ENCODE measurements at places on chromosomes 4 and X. TPM values are rescaled to one million over a fixed set of nuclear protein-coding genes. Genes with fewer than 3 reads are reported as not detected.

Gene FAM9C
- total RNA-seq = not detected

Gene PABPC1L2B
- not detected for total RNA-seq

Gene TBC1D25
- total RNA-seq = 9.7 TPM

Gene RHOXF2
- not detected for total RNA-seq

Gene THAP9
- 3.4 TPM for total RNA-seq

Gene CXCL9
- total RNA-seq = not detected

Gene CT45A8
- not detected for total RNA-seq

Gene FGB
- not detected for total RNA-seq

Gene ATP1B4
- total RNA-seq = not detected

Gene RRAGB
- total RNA-seq = 23.1 TPM

Gene NCAPG
- total RNA-seq = 39.1 TPM

Gene TLR1
- total RNA-seq = 4.6 TPM

Gene ATP2B3
- not detected for total RNA-seq

Gene RELL1
- 235 TPM for total RNA-seq
